HepG2 (cell line): ENCODE measurements at places on chromosomes 3 and 15.

DNA sequence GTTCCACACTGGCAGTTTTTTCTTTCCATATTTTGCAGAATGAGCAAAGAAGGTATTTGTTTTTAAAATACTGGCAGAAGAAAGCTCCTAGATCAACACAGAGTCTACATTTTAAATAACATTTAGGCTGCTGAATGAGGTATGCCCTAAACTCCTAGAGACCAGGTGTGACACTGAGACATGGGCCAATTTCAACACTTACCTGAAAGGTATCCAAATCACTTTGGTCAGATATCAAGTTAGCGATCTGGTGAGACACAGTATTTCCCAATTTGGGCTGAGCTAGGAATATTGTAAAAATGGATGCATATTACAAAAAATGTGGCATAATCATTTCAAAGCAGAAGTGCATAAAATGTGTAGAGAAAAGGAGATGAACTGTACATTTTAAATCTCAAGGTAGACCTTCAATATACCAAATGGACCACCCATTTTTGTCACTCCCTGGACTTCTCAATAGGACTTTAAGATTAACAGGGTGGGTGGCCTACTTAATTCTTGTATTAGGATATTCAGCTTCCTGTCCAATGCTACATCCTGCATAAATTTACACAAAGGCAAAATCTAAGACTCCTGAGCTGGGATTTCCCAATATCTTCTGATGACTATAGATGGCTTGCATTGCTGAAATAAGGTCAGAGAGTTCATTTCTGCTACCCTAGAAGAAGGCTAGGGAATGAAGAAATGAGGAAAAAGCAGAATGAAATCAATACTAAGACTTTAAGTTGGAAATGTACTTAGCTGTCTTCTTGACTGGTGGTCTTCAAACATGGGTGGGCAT lies 487.8 kb downstream of the FOXP1 start:
- DNase-seq, result no peak

DNA sequence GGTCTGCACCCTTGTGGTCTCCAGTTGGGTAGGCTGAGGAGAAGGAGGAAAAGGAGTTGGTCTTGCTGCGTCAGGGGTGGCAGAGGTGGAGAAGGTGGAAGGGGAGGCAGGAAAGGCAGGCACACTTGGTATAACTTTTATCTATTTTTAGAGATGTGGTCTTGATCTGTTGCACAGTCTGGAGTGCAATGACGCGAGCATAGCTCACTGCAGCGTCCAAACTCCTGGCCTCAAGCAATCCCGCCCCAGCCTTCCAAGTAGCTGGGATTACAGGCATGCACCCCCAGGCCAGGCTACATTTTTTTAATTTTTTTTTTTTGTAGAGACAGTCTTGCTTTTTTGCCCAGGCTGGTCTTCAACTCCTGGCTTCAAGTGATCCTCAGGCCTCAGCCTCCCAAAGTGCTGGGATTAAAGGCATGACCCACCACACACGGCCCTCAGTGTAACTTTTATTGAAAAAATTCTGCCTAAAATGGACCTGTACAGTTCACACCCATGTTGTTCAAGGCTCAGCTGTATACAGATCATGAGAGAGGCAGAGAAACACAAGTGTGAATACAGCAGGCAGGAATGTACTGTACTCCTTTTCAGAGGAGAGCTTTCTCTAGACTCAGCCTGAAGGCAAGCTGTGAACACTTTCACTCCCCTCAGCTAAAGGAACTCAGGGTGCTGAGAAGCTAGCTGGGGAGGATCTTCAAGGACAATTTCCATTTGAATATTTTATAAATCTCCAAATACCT lies 2.1 kb upstream of the RHOV start:
- DNase-seq, result no peak

- no peak for DNase-seq
Observed at GRCh38 chr3:26106228-26106627, 316.3 kb downstream of the OXSM start.

GRCh38 chr3:189330066-189330465 lies 158.3 kb downstream of the TPRG1 start:
- DNase-seq, result no peak

GRCh38 chr3:72301779-72302178 lies 516.8 kb upstream of the PROK2 start:
- DNase-seq, result no peak

DNA sequence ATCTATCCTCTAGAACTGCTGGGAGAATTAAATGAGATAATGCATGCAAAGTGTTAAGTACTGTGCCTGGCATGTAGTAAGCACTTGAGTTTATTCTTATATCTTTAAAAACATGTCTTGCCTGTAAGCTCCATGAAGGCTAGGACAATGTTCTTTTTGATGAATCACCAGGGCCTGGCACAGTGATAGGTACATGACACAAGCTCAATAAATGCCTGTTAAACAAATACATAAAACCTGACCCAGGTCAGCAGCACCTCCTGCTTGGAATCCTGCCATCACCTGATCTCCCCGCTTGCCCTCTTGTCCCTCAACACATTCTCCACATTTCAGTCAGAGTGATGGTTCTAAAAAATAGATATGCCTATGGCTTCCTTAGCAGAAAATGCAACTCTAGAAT lies 186.8 kb downstream of the CHST2 start:
- no peak for DNase-seq

GRCh38 chr15:50911621-50912020 lies 3.1 kb downstream of the AP4E1 start:
- no peak for DNase-seq

GRCh38 chr3:16759227-16759903 lies 125.4 kb upstream of the PLCL2 start:
- no peak for DNase-seq

DNA sequence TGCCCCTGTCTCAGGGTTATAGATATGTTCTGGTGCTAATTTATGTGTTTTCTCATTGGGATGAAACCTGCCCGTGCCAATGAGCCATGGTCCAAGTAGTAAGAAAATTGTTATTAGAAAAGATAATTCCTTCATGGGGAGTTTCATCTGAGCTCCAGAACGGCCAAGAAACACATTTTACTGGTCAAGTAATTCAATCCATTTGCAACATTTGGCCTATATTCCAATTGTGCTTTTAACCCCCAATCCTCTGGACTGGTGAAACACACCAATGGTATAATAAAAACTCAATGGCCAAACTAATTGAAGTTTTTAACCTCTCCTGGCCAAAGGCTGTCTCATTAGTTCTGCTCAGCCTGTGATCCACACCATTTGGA lies 53.7 kb upstream of the XCR1 start:
- no peak for DNase-seq

DNA sequence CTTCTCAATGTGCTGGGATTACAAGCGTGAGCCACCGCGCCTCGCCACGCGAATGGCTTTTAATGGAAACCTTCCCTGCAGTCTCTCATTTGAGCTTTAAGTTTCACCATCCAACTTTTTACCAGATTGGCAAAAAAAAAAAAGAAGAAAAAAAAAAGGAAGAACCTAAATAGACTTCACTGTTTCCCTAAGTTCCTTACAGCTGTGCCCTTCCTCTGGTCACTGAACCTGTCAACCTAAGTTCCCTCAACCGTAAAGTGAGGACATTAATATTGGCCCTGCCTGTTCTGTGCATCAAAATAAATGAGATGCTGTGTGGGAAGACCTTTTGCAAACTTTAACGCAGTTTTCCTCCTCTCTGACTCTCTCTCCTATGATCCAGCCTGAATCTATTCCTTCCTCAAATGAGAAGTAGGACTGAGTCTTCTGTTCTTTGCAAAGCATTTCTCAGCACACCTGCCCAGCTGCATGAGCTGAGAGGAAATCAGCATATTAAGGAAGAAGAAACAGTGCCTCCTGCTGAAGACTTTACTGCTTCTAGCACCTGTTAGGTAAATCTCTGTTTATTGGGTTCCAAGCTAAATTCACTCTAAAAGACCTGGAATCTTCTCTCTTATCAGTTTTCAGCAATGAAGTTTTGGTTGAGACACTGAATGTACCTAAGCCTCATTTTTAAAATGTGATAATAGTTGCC lies 99.6 kb upstream of the ETV5 start:
- no peak for DNase-seq

GRCh38 chr15:90930861-90931574 lies 1.3 kb downstream of the HDDC3 start:
- DNase-seq, result no peak

GRCh38 chr3:153210660-153211059 lies 48.6 kb downstream of the RAP2B start:
- DNase-seq, result no peak

GRCh38 chr15:78232951-78233350 lies 1.4 kb downstream of the ACSBG1 start:
- DNase-seq, result no peak

DNA sequence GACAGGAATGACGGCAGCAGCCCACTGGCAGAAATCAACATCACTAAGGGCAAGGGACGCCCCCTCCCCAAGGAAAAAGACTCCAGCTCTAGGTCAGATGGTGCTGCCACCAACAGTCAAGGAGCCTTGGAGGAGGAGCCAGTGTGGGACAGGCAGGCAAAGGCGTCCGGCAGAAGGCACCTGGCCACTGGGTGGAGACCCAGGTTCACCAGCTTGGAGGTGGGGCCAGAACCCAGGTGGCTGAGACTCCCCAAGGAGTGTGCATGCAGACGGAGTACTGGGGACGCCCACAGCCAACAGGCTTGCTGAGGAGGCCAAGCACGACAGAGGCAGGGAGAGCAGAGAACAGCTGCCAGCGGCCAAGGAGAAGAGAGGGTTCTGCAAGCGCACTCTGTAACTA lies 35.2 kb downstream of the PTPN23 start:
- no peak for DNase-seq

DNA sequence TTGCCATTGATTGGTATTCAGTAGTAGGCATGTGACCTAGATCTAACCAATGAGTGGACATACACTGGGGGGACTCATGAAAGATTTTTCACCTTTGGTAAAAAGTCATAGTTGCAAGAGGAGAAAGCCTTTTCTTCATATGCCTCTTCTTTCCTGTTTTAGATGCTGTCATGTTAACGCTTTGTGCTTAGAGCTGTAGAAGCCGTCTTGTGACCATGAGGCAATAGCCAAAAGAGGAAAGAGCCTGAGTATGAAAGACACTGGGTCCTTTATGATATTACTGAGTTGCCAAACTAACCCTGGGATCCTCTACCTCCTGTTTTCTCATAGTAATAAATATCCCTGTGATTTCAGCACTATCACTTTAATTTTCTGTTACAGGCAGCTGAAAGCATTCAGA lies 396.0 kb downstream of the FHIT start:
- DNase-seq, result no peak

- no peak for DNase-seq
Observed at GRCh38 chr3:190996181-190996775, 133.8 kb upstream of the GMNC start.

- no peak for DNase-seq
Observed at GRCh38 chr15:53448232-53449015, 311.0 kb downstream of the WDR72 start.

GRCh38 chr3:123807820-123808219 lies 76.3 kb downstream of the MYLK start:
- DNase-seq, result peak; percentile 80

DNA sequence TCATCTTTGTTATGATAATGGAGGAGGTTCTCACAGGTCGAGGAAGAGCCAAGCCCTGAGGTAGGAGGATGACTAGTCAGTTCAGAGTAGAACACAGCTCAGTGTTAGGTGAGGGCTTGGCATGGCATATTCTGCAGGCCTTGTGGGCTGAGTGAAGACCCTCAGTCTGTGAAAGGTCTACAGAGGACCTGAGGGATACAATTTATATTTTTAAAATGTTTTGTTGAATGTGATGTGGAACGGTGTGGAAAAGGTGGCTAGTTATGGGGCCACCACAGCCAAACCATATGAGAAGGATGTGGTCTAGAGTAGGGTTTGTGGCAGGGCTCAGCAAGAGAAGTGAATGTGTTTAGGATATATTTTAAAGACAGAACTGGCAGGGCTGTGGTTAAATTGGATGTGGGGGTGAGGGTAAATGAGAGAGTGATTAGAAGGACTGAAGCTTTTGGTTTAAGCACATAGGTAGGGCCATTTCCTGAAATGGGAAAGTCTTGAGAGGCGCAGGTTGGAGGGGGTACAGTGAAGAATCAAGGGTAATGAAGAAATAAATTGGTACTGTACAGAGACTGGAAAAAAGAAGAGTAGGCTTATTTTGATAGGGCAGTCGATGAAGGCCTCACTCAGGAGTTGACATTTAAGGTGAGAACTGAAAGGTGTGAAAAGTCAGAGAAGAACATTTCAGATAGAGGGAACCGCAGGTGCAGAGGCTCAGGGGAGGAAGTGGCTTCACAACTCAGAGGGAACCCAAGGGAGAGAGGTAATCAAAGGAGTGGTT lies 60.5 kb downstream of the SPTSSB start:
- no peak for DNase-seq

- no peak for DNase-seq
Observed at GRCh38 chr15:80684697-80685096, 10.4 kb upstream of the ABHD17C start.
